ENCODE measurements at places on chromosomes 6 and 20.
A peak's percentile ranks its signal among the peaks of the same experiment; 100 is the strongest.

DNA sequence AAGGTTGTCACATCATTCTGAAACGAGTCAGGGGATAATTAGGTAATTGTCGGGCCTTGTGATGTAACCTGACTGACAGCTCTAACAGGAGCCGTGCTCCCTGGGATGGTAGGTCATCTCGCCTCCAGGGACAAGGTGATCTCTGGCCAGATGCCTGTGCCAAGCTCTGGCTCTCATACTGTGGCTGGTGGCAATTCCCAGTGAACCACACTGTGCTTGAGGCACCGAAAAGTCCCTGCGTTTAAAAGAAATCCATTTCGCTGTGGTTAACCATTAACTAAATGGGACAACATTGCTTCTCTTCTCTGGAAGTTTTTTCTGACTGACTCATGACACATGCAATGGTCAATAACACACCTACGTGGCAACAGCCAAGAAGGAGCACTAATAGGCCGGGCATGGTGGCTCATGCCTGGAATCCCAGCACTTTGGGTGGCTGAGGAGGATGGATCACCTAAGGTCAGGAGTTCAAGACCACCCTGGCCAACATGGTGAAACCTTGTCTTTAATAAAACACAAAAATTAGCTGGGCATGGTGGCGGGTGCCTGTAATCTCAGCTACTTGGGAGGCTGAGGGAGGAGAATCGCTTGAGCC, 669.2 kb downstream of the PRKN start:
- DNase-seq, result no peak

- peak; percentile 54 for DNase-seq
Measured at GRCh38 chr6:128209771-128210170, 308.9 kb upstream of the THEMIS start.

DNA sequence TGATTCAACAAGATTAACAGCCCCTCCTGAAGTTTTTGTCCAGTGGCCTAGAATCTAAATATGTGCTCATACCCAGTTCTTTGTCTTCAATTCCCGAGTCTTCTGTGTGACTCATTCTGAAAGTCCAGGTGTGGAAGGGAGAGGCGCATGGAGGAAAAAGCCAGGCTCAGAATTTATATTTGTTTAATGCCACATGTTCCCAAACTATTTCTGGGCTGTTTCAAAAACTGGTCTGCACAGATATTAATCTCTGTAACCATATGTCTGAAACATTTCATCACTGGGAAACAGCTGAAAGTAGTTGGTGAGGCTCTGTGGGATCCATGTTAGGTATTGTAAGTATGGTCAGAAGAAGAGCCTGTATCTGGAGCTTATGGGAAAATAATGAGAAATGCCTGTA, 266.0 kb downstream of the PAX1 start:
- no peak for DNase-seq

- DNase-seq, result no peak
Measured at GRCh38 chr6:38604700-38605099, 35.0 kb downstream of the BTBD9 start.

DNA sequence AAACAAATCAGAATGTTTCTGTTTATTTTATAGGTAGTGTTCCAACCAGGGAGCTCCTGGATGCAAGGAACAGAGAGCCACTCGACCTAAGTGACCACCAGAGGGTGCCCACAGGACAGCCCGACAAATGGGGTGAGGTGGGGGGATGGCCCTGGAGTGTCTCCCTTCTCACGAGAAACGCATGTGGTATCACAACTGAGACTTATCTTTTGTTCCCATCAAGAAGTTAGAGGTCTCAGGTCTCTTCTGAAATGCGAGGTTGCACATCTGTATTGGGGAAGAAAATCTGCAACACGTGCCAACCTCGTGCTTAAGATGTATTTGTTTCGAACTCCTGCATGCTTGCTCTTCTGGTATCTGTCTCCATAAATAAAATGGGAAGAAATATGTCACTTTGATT, 104.0 kb downstream of the ISM1 start:
- peak; percentile 14 for DNase-seq

- peak; percentile 41 for DNase-seq
Measured at GRCh38 chr6:37514321-37514771, 14.7 kb upstream of the CCDC167 start.

All from fibroblast of the aortic adventitia (primary cell).